CD4-positive, alpha-beta T cell treated with Interleukin-4 for 1 hour (primary cell): ENCODE measurements at places on chromosomes 1 and 21.

DNA sequence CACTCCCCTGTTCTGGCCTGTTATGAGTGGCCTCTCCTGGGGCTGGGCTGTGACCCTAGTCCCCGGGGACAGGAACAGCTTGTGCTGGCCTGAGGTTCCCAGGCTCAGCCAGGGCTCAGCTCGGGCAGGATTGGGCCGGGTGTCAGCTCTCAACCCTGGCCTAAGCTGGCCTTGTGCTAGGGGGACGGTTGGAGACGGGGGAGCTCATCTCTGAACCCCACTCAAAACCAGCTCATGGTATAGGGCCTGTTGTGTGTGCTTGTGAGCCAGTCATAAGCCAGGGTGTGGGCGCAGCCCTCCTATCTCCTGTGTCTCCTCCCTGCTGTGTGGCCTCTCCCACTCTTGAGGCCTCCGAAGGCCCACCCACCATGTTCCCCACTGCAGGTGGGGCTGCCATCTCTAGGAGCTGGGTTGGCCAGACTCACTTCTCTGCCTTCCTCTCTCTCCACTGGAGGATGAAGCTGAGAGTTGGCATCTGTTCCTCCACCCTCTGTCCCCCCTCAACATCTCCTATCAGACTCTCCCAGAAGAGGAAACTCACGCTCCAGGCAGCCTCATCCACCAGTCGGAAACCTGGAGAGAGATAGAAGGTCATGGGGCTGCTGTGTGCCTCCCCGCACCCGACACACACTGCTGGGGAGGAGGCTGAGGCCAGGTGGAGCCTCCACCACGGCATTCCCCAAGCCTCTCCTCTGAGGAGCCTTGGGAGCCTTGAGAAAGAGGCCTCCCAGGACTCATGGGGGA, 1.4 kb downstream of the PEAR1 start:
- DNase-seq = no peak

DNA sequence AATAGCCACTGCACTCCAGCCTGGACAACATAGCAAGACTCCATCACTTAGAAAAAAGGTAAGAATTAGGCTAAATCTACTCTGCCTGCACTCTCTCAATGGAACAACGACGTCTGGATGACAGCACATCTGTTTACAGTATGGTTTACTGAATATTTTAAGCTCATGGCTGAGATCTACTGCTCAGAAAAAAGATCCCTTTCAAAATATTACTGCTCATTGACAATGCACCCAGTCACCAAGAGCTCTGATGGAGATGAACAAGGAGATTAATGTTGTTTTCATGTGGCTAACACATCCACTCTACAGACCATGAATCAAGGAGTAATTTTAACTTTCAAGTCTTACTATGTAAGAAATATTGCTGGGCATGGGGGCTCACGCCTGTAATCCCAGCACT, 58.0 kb downstream of the SLC27A3 start:
- no peak for DNase-seq

GRCh38 chr21:45222001-45222400, 65.7 kb downstream of the POFUT2 start:
- no peak for DNase-seq

DNA sequence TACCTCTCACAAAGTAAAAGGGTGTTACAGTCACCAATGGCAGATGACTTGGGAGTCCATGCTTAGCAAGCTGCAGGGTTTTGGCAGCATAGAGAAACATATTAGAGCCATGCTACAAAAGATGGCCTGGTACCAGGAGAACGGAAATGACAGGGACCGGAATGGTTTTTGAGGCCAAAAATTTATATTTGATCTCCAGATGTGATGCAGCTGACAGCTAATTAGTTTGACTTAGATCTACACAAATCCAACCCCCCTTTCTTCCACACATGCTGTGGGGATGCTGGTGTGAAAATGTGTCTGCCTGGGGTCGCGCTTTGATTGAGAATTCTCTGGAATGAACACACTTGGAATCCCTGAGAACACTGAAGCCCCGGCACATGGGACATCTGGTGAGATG, 26.5 kb downstream of the SYF2 start:
- DNase-seq = no peak

GRCh38 chr1:47189844-47190508, at the start of gene PDZK1IP1:
Gene PDZK1IP1 (minus strand): TSS chr1:47190036. CDS start chr1:47189932, 104 bp downstream.
- no peak for DNase-seq

- peak; percentile 15 for DNase-seq
Measured at GRCh38 chr1:28449904-28450303, 55.9 kb upstream of the RCC1 start.

DNA sequence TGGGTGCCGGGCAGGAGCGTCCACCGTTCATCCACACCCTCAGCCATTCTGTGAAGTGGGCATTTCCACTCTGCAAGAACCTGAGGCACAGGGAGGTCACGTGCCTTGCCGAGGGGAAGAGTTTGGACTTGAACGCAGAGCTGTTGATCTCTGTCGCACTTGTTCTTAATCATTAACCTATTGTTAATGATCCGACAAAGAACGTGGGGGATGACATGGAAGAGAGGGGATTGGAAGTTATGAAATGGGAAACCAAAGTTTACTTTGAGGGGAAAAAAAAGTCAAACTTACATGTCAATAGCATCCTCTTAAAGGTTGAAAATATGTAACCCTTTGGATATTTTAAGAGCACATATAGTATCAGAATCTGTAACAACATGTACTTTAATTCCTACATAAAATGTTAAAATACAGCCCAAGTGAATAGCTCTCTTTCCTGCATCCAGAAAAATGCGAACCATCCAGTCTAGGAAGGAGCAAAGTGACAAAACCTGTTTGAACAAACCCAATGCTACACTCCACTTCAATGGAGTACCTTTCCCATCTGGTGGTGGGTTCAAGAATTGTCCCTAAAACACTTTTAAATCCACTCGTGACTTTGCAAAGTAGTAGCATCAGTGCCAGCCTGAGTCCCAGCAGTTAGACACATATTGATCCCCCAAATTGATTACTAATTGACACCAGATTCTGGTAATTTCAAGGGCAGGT, 75.5 kb downstream of the SETD4 start:
- no peak for DNase-seq

- no peak for DNase-seq
Measured at GRCh38 chr21:38467374-38467773, 30.9 kb downstream of the ERG start.

DNA sequence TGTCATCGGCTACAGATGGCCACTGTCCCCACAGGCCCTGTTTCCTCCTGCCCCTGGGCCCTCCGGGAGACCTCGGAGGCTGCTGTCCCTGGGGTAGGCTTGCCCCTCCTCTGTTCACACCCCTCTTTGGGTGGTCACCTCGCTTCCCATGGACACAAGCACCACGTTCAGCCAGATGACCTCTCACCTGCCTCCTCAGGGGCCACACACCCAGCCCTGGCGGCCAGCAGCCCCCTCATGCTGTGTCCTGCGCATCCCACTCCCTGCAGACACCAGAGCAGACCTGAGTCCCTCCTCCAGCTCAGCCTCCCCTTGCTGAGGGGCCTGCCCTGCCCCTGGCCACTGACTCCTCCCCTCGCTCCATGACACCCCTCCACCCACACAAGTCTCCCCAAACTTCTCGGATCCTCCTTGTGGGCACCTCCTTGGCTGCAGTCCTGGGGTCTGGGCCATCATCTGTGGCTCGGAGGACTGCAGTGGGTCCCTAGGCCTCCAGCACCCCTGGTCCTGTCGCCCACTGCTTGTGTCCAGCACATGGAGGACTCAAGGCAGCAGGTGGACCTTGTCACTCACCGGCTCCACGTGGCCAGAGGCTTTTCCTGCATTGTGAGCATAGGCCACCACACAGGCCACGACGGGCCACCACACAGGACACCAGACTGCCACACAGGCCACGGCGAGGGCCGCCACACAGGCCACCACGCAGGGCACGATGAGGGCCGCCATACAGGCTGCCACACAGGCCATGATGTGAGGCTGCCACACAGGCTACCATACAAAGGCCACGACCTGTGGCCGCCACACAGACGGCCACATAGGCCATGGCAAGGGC, 51.1 kb downstream of the MORN1 start:
- no peak for DNase-seq

DNA sequence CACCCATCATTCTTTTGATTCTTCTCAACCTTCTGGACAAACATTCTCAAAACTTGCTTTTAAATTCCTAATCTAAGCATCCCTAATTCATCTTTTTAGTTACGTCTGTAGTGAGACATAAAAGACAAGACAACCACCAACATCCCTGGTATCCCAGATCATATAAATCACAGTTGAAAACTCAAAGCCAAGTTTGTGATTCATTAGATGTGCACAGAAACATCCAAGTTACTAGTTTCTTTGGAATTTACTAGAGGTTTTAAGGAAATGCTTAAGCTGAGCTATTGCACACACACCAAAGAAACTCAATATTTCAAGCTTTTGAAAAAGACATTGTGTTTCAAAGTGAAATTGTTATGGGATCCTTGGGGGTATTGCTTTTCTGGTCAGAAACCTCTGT, 47.6 kb downstream of the ATP6V1G3 start:
- no peak for DNase-seq

- no peak for DNase-seq
Measured at GRCh38 chr1:3417082-3417739, 37.3 kb upstream of the ARHGEF16 start.

DNA sequence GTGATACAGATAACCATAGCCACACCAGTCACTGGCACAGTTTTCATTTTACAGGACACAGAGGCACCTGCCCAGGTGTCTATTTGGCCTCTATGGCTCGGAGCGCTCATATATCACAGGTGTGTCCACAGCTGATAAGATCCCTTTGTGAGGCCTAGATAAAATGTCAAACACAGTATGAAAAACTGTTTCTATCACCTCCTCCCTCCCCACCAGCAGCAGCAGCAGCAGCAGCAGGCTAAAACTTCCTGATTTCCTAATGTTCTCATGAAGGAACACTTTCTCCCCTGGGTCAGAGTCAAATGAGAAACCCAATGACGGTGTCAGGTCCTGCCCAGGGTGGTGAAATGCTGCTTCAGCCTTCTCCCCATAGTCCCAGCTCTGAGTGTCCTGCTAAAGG, 24.4 kb downstream of the ELAPOR1 start:
- no peak for DNase-seq

DNA sequence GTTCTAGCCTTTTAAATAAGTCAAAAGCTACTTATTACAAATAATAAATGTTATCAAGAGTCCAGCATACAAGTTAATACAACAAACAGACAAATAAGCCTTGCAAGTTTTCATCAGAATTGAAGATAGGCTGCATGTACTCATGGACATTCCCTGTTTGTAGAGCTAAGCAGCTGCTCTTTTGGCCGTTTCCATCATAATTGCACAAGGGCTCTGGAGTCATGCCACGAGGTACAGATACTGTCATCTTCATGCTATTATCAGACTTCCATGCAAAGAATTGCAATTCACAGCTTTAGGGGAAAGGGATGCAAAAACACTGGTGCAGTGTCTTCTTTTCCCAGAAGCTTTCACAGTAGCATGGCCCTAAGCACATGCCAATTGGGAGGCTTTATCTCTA, 52.8 kb upstream of the TBX15 start:
- DNase-seq = no peak

GRCh38 chr1:152580433-152580832, at the start of gene LCE3D:
Gene LCE3D (minus strand): TSS chr1:152580516. CDS start chr1:152579936, 580 bp downstream.
- no peak for DNase-seq

- DNase-seq = no peak
Measured at GRCh38 chr1:169451218-169451824, 24.0 kb upstream of the CCDC181 start.

DNA sequence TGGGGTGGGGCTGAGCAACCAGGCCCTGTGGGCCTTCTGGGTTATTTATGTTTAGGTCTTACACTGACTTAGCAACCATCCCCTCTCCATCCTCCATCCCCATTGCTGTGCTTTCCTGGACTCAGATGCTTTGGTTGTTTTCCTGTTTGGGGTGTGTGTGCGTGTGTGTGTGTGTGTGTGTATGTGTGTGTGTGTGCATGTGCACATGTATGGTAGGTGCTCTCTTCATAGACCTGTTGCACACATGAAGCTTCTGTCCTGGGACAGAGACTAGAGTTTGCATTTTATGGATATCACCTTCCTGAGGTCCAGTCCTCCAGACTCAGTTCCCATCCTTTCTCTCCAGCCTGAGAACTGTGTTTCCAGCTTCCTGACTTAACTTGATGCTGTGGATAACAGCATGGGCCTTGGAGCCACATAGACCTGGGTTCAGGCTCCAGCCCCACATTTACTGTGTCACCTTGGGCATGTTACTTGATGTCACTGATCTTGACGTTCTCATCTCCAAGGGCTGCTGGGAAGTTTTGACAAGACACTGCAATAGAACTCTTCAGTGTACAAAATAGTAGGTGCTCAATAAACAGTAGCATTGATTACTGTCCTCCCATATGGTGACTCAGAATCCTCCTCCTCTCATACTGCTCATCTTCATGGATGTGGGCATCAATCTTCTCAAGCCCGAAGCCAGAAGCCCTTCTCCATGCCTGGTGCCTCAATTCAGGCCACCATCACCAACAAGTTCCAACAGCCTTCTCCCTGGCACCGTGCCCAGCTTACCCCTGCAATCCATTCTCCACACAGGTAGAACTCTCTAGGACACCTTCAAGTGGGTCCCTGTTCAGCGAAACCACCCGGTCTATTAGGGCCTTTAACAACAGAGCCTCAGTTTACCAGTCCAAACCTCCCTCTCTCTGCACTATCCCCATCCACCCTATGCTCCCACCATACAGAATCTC, 181.8 kb upstream of the EDN2 start:
- DNase-seq = no peak

DNA sequence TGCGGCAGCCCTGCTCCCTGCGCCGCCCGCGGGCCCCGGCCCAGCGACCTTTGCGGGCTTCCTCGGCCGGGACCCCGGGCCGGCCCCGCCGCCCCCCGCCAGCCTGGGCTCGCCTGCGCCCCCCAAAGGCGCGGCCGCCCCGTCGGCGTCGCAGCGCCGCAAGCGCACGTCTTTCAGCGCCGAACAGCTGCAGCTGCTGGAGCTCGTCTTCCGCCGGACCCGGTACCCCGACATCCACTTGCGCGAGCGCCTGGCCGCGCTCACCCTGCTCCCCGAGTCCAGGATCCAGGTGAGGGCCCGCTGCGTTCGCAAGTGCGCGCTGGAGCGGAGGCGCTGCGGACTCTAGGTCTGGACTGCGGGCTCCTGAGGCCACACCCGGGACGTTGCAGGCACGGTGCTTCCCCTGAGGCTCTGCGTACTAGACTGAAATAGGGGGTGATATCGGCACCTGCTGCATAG, 351 bp downstream of the MIXL1 start:
- peak; percentile 6 for DNase-seq

- no peak for DNase-seq
Measured at GRCh38 chr1:96281491-96281890, 440.1 kb upstream of the PTBP2 start.

- no peak for DNase-seq
Measured at GRCh38 chr21:38487901-38488639, 10.2 kb downstream of the ERG start.

- DNase-seq = no peak
Measured at GRCh38 chr1:205746757-205747412, 3.1 kb downstream of the NUCKS1 start.

- DNase-seq = no peak
Measured at GRCh38 chr1:94609619-94610018, 68.1 kb upstream of the F3 start.

DNA sequence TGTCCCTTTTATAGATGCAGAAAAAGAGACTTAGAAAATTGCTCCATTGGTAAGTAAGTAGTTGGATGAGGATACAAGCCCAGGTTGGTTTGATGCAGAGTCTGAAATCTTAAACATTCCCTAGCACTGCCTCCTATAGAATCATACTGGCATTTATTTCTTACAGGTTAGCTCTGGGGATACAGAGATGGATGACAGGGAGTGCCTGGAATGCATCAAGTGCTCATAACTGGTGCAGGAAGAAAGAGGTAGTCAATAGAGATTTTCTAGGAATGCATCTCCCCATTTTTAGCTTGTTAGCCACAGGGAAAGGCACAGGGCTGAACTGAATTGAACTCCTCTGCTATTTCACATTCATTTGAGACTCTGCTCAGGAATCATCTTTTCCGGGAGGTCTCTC, 269.0 kb upstream of the USP24 start:
- DNase-seq = no peak

GRCh38 chr1:219340796-219341195, 167.1 kb downstream of the LYPLAL1 start:
- DNase-seq = no peak
